ENCODE measurements at places on chromosomes 3 and 15. TPM values are rescaled to one million over a fixed set of nuclear protein-coding genes. Genes with fewer than 3 reads are reported as not detected.

Gene TLR9
- not detected for total RNA-seq

Gene STIMATE
- total RNA-seq: 13.6 TPM

Gene CACNA2D2
- 1.9 TPM for total RNA-seq

Gene NSUN3
- 21.9 TPM for total RNA-seq

Gene EFCAB12
- total RNA-seq: 0.58 TPM

Gene CAPN3
- 12.9 TPM for total RNA-seq

Gene SERPINI1
- total RNA-seq: 0.92 TPM

Gene KBTBD12
- 4.6 TPM for total RNA-seq

Gene ELL3
- total RNA-seq: 27.7 TPM

Gene TXNRD3
- 4.8 TPM for total RNA-seq

Gene GNAT1
- total RNA-seq: not detected

Gene AADACL2
- total RNA-seq: 0.18 TPM

Gene MED12L
- total RNA-seq: 0.37 TPM

Gene PLSCR2
- total RNA-seq: 2.7 TPM

Gene NDUFB4
- 151 TPM for total RNA-seq

Gene MAP1A
- 7.4 TPM for total RNA-seq

Gene SAMD7
- not detected for total RNA-seq

Gene PYGO1
- 2.5 TPM for total RNA-seq

Gene NAALADL2
- 20.7 TPM for total RNA-seq

Gene RYK
- total RNA-seq: 38.5 TPM

Gene EDEM1
- 49.2 TPM for total RNA-seq

Gene CLEC3B
- 13.7 TPM for total RNA-seq

Gene DGKG
- 0.49 TPM for total RNA-seq

Gene ZNF860
- 0.79 TPM for total RNA-seq

Gene AGBL1
- total RNA-seq: 0.34 TPM

Gene TMIE
- total RNA-seq: 0.17 TPM

Gene ANKRD63
- not detected for total RNA-seq

Gene ERC2
- total RNA-seq: not detected

Gene PP2D1
- not detected for total RNA-seq

Gene CIB1
- total RNA-seq: 242 TPM

Gene NPAP1
- total RNA-seq: not detected

Gene BMF
- 7.0 TPM for total RNA-seq

Gene TAGLN3
- 1.0 TPM for total RNA-seq

Gene IMPG2
- total RNA-seq: 0.11 TPM

Gene EPHA3
- total RNA-seq: 1.8 TPM

Gene HEG1
- total RNA-seq: 9.8 TPM

All from left colon (tissue), 2 donors.